ENCODE measurements at places on chromosomes 7 and 10.

GRCh38 chr7:31858055-31858454 lies 171.0 kb downstream of the PPP1R17 start:
- no peak for DNase-seq

- DNase-seq: no peak
These were observed 13.7 kb upstream of the USP6NL start for GRCh38 chr10:11625019-11625735.

GRCh38 chr10:17758200-17758599 lies 6.2 kb downstream of the TMEM236 start:
- DNase-seq: no peak

- DNase-seq: no peak
These were observed 43.2 kb downstream of the HDAC9 start for GRCh38 chr7:18538554-18539250.

GRCh38 chr7:73611017-73611555 lies 13.2 kb downstream of the MLXIPL start:
- no peak for DNase-seq

DNA sequence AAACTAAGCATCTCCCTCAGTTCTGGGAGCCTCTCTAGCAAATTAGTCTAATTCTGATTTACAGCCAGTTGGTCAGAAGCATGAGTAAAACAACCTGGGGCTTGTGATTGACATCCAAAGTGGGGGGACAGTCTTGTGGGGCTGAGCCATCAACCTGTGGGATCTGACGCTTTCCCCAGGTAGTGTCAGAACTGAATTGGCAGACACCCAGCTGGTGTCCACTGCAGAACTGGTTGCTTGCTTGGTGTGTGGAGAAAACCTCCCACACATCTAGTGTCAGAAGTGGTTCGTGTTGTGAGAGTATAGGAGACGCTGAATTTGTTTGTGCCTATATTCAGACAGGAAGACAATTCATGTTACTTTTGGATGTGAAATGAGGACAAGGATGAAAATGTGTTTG lies 92.2 kb upstream of the PDCD4 start:
- DNase-seq: no peak

DNA sequence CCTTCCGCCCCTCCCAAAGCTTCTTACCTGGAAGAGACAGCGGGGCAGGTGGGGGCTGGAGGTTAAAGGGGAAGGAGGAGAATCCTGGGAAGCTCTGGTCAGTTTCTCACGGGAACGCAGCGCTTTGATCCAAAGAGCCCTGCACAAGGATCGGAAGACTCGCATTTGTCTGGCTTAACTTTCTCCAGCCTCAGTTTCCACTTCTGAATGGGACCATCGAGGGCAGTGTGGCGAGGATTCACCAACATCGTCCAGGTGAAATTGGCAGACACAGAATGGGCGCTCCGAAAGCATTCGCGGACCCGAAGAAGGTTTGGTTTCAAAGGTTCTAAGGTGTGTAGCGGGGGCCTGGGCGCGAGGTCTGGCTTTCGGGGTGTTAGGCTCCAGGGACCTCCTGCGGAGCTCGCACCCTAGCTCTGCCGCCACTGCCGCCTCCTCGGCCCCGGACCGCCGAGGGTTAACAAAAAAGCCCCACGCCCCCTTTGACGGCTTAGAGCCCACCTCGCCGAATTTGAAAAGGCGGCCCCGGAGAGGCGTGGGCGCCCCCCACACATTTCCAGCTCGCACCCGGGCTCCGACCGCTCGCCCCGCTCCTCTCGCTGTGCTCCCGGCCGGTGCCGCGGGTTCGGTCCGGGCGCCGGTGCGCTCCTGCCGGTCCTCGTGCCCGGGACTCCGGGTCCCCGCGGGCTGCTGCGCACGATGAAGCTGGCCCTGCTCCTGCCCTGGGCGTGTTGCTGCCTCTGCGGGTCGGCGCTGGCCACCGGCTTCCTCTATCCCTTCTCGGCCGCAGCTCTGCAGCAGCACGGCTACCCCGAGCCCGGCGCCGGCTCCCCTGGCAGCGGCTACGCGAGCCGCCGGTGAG lies at the start of gene COL26A1:
Gene COL26A1 (plus strand): TSS at position 542 of the 862 bp plus-strand sequence. CDS start 158 bp downstream, at position 700.
- DNase-seq: no peak

DNA sequence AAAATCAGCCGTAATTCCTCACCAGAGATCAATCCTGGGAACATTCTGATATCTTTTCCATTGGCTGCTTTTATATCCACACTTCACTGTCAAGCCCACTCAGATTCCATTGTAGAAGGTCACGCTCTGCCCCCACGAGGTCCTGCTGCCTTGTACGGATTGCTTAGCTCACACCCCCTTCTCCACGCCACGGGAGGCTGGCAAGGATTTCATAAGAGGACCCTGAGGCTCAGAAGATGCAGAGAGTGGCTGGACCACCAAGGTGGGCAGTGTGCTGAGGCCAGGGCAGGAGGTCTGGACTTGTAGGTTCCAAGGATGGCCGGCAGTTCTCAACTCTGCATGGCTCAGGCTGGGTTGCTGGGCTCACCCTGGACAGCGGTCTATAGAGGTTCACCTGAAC lies 149.7 kb downstream of the RNF216 start:
- no peak for DNase-seq

- DNase-seq: peak; percentile 60
These were observed at the start of gene ADAMTS14 for GRCh38 chr10:70672165-70673042. TSS of gene ADAMTS14 (plus strand) at chr10:70672506. CDS start at chr10:70672803, 297 bp downstream.

DNA sequence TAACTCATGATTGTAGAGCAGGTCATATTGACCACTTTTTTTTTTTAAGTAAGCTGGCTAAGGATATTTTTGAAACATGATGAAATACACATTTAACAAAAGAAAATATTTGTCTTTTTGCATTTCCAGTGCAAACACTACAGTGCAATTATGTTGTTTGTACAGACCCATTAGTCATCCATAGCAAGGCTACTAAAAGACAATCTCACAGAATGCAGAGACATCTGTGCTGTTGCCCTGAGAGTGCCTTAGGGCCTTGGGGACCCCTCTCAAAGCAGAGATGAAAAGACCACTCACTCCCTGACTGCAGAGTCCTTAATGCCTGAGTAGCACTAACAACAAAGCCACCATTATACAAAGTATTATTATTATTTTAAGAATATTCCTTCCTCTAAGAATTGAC lies 104.5 kb downstream of the NRCAM start:
- DNase-seq: no peak

GRCh38 chr10:130882906-130883305 lies 428.6 kb downstream of the TCERG1L start:
- DNase-seq: no peak

GRCh38 chr7:81506609-81507008 lies 263.2 kb downstream of the HGF start:
- no peak for DNase-seq

- DNase-seq: no peak
These were observed 4.5 kb upstream of the TRIM24 start for GRCh38 chr7:138455609-138456008.

- DNase-seq: no peak
These were observed 19.0 kb upstream of the SLC16A12 start for GRCh38 chr10:89554433-89554832.

DNA sequence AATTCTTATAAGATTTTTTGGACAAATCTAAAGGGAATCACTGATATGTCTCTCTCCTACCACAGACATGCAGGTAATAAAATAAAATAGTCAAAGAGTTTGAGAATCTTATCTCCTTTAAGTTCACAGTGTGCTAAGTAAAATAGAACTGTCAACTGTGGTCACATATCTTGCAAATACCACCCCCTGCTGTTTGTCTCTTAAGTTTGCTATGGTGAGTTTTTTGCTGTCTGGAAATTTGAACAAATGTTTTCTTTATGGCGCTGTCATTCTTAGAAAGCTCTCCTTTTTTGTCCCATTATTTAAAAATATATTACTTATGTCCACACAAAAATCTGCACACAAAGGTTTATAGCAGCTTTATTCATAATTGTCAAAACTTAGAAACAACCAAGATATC lies 19.6 kb downstream of the GIMAP5 start:
- DNase-seq: no peak

DNA sequence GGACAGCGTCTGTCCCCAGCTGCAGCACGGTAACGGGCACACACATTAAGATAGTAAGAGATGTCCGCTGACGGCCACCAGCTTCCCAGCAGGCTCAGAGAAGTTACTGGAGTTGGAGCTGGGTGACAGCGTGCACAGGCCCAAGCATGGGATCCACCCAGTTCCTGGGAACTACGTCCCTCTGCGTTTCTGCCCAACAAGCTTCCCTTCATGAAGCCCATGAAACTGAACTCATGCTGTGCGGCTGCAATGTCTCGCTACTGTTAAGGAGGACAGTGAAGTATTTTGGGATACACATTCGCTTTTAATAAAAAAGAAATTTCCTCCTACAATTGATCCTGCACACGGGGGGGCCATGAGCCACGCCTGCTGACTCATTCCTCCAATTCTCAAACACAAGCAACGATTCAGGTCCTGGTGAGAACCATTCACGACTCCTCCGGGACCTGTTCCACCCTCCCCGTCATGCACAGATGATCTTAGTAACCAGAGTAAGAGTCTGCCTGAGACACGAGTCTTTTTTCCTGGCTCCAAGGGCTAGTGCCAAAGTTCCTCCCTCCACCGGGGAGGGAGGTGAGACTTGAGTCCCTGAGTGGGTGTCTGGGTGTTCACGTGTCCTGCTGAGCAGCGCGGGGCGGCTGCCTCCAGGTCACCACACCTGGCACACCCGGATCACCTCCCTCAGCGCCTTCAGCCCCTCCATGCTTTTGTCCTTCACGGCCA lies 2.6 kb downstream of the PSMG3 start:
- peak; percentile 94 for DNase-seq

DNA sequence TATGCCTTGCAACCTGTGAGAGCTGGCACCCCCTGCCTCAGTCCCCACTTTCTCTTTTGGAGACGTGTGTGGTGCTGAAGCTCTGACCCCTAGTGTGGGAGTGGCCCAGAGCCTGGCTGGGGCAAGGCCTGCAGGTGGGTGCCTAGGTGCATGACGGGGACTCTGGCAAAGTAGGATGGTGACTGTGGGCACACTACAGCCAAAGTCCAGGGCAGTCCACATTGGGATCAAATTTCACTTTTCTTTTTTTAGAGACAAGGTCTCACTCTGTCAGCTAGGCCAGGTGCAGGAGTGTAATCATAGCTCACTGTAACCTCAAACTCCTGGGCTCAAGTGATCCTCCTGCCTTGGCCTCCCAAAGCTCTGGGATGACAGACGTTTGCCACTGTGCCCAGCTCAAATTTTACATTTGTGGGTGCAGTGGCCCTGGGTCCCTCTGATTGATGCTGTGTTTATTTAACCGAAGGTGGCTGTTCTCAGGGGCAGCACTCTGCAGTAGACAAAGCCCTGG lies 52.3 kb downstream of the NEURL1 start:
- no peak for DNase-seq

DNA sequence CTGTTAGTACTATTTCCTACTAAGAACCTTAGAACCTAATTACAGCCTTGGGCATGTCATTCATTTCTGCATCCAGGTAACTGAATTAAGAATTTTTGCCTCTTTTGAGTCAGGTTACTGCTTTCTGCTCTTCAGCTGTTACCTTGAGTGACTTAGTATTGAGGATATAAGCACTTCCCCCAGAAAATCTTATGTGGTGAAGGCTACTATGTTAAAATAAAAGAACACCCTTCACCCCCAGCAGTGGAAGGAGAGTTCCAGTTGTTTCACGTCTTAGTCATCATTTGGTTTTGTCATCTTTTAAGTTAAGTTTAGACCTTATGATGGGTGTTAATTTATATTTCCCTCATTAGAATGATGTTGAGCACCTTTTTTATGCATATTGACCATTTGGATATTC lies 82.8 kb downstream of the GLCCI1 start:
- no peak for DNase-seq

- no peak for DNase-seq
These were observed 2.9 kb downstream of the PCBD1 start for GRCh38 chr10:70885481-70885880.

DNA sequence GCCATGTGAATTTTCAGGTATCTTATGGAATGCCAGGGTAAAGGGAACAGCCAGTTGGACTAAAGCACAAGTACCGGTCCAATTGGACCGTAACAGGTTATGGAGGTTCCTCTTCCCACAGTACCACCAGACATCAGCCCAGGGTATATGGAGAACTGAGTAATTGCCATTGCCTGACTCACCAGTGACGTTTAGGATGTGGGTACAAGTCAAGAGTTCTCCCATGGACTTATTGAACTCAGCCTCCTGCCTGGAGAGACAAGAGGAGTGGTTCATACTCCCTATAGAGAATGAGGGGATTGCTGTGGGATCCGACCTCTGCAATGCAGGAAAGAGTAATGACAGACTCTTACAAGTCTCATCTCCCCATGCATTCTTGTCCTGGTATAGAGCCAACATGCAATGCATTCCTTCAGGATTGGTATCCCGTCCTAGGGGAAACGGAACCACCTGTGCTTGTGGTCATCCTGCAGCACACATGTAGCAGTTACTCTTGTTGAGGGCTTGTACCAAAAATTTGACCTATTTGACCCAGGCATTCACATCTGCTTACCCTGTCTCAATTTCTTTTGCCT lies 30.7 kb upstream of the ELOVL3 start:
- DNase-seq: peak; percentile 35

DNA sequence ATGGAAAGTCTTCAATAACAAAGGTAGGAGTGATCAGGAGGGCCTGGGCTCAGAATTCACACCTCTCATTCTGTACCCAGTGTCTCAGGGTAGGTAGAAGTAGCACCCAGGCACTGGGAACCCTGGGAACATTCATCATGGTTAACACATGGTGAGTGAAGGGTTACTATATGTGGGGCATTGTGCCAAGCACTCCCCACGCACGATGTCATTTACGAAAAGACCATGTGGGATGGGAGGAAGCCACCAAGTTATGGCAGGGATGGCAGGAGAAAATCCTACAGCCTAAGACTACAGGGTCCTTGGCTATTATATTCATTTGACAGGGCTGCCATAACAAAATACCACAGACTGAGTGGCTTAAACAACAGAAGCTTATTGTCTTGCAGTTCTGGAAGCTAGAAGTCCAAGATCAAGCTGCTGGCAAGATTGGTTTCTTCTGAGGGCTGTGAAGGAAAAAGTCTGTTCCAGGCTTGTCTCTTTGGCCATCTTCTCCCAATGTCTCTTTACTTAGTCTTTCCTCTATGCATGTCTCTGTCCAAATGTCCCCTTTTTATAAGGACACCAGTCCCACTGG lies 27.7 kb upstream of the DDIT4 start:
- no peak for DNase-seq

DNA sequence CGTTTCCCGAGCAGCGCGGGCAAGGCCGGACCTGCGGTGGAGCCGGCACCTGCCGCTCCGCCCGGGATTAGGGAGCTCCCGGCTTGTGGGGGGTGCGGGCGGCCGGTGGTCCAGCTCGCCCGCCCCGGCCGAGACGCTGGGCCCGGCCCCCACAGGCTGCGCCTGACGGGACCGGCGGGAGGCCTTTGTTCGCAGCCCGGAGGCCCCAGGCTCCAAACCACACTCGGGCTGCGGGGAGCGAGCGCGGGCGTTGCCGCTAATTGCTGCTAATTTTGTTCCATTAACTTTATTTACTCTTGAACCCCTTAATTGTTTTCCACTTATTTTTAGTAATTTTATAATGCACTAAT lies 9.6 kb downstream of the UNCX start:
- no peak for DNase-seq
